ENCODE measurements at places on chromosomes 7 and 10.

DNA sequence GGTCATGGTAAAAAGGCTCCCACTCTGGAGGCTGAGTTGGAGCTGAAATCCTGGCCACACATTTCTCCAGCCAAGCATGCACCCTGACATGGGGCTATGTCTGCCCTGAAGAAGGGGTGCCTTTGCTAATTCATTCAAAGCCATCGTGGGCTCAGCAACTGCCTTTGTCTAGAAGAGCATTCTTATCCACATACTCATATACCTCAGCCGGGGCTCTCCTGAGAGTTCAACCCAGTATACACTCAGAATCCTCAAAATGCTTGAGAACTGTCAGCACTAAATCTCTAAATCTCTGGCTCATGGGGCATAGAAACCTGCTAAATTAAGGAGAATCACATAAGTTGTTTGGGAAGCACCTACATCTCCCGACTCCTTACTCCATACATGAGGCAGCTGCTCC, 89.3 kb downstream of the MRPL32 start:
- no peaks in the 10 kb centered on the region for H3K4me1 ChIP-seq
- no peaks in the 10 kb centered on the region for H3K27me3 ChIP-seq
- no peak overlapping the region for H3K27ac ChIP-seq
- no peaks in the 10 kb centered on the region for H3K36me3 ChIP-seq
- H3K4me3 ChIP-seq = no peak overlapping the region

DNA sequence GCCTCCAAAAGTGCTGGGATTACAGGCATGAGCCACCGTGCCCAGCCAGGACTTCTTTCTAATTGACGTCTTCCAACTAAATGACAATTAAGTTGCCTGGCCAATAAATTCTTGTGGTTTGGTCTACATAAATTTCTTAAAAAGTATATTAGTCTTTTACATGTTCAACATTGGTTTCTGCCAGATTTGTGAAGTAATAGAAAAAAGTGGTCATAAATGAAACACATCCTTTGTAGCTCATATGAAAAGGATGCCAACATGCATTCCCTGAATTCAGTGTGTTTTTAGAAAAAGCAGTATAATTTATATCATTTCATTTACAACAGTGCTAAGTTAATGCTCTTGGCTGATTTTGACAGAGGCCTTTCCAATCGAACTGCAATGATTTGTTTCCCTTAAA, 215.0 kb downstream of the TAX1BP1 start:
- peaks cover 20% of the 10 kb centered on the region for H3K4me1 ChIP-seq
- no peak overlapping the region for H3K27ac ChIP-seq
- no peak for DNase-seq
- H3K4me3 ChIP-seq = no peak overlapping the region
- H3K27me3 ChIP-seq = no peaks in the 10 kb centered on the region
- H3K36me3 ChIP-seq = no peaks in the 10 kb centered on the region

GRCh38 chr7:23930312-23930711, 220.3 kb downstream of the STK31 start:
- no peaks in the 10 kb centered on the region for H3K27me3 ChIP-seq
- H3K36me3 ChIP-seq = no peaks in the 10 kb centered on the region
- DNase-seq = no peak
- H3K4me3 ChIP-seq = no peak overlapping the region

GRCh38 chr7:43937444-43937843, 11.2 kb downstream of the UBE2D4 start:
- H3K4me3 ChIP-seq = no peak overlapping the region
- no peaks in the 10 kb centered on the region for H3K27me3 ChIP-seq
- DNase-seq = no peak
- H3K36me3 ChIP-seq = no peaks in the 10 kb centered on the region

DNA sequence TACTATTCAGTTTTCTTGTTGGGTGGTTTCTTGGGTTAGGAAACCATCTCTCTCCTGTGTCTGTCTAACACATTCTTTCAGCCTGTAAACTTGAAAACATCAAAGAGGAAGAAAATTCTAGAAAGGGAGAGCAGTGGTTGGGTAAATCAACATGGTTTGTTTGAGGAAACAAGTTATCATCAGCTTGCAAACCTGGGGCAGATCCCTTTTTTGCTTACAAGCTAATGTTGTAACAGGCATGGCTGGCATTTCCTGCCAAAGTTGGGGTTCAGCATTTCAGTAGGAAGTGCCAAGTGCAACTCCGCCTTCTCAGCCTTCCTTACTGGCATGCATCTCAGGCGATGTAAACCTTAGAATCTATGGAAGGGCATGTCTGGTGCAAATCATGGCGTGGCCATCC, 112.6 kb downstream of the EEPD1 start:
- H3K4me1 ChIP-seq = no peaks in the 10 kb centered on the region
- no peak for DNase-seq
- H3K4me3 ChIP-seq = no peak overlapping the region

DNA sequence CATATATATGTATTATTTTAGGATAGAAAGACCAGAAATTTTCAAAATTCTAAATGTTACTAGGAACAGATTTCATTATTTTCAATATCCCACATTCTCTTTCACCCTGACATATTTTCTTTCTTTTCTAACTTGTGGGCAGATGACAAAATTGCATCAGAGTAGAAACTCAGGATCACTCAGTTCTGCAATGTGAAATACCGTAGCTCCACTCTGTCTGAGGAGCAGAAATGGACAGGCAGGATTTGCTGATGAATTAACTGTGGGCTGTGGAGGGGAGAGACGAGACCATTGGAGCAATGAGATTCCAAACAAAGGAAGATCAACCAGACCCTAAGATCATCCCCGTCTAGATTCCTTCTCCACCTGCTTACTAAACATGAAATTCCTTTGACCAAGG, 37.0 kb upstream of the SVOPL start:
- H3K4me3 ChIP-seq = no peak overlapping the region
- no peaks in the 10 kb centered on the region for H3K4me1 ChIP-seq
- DNase-seq = no peak
- no peaks in the 10 kb centered on the region for H3K36me3 ChIP-seq
- no peaks in the 10 kb centered on the region for H3K27me3 ChIP-seq
- no peak overlapping the region for H3K27ac ChIP-seq

DNA sequence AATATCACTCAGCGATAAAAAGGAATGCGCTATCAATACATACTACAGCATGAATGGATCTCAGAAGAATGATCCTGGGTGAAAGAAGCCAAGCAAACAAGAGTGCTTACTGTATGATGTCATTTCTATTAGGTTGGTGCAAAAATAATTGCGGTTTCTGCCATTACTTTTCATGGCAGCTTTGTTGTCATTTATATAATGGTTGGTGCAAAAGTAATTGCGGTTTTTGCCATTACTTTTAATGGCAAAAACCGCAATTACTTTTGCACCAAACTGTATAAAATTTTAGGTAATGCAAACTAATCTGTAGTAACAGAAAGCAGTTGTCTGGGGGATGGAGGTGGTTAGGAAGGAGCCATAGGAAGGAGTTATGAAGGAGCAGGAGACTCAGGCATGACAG, 318.3 kb upstream of the ZMIZ1 start:
- no peaks in the 10 kb centered on the region for H3K36me3 ChIP-seq
- no peaks in the 10 kb centered on the region for H3K4me1 ChIP-seq
- H3K27ac ChIP-seq = no peak overlapping the region
- no peak for DNase-seq

GRCh38 chr7:77157446-77157845, 35.0 kb downstream of the CCDC146 start:
- H3K27ac ChIP-seq = no peak overlapping the region
- H3K36me3 ChIP-seq = no peaks in the 10 kb centered on the region
- no peak overlapping the region for H3K4me3 ChIP-seq
- H3K27me3 ChIP-seq = no peaks in the 10 kb centered on the region
- no peaks in the 10 kb centered on the region for H3K4me1 ChIP-seq

DNA sequence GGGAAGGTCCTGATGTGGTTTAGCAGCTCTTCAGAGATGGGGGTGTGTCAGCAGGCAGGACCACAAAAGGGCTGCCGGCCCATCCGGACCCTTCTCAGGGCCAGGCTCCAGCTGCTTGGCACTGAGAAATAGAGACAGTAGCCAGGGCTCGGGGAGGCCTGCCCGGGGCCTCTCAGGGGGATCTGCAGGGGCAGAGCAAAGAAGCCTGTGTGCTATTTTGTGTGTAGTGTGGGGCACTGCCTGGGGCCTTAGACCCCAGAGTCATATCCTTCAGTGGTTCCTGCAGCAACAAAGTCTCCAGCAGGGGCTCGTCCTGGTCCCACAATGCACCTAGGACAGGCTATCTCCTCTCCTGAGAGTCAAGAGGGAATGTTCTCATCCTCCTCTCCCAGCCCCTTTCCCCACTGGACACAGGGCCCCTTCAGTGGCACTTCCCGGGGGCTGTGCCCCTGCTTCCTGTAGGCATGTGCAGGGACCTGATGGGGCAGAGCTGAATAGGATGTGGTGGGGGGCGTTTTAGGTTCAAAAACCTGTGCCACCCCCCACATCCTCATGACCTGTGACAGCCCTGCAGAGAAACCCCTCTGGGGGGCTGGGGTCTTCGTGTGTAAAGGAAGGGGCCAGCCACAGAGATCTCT, 159.5 kb upstream of the RHEB start:
- H3K4me1 ChIP-seq = peaks cover 4% of the 10 kb centered on the region
- H3K27ac ChIP-seq = no peak overlapping the region
- no peak overlapping the region for H3K4me3 ChIP-seq
- H3K36me3 ChIP-seq = no peaks in the 10 kb centered on the region

GRCh38 chr10:132355754-132356153, 23.8 kb downstream of the LRRC27 start:
- H3K36me3 ChIP-seq = no peaks in the 10 kb centered on the region
- no peaks in the 10 kb centered on the region for H3K4me1 ChIP-seq
- H3K27me3 ChIP-seq = no peaks in the 10 kb centered on the region

- DNase-seq = no peak
- H3K27me3 ChIP-seq = no peaks in the 10 kb centered on the region
- no peaks in the 10 kb centered on the region for H3K4me1 ChIP-seq
- H3K27ac ChIP-seq = no peak overlapping the region
- H3K36me3 ChIP-seq = no peaks in the 10 kb centered on the region
Measured at GRCh38 chr10:108375691-108376090, 1211.2 kb upstream of the SORCS1 start.

GRCh38 chr10:52443419-52444388, 129.6 kb downstream of the DKK1 start:
- H3K4me1 ChIP-seq = no peaks in the 10 kb centered on the region
- no peak for DNase-seq
- no peaks in the 10 kb centered on the region for H3K27me3 ChIP-seq
- H3K36me3 ChIP-seq = no peaks in the 10 kb centered on the region
- no peak overlapping the region for H3K27ac ChIP-seq
- no peak overlapping the region for H3K4me3 ChIP-seq

DNA sequence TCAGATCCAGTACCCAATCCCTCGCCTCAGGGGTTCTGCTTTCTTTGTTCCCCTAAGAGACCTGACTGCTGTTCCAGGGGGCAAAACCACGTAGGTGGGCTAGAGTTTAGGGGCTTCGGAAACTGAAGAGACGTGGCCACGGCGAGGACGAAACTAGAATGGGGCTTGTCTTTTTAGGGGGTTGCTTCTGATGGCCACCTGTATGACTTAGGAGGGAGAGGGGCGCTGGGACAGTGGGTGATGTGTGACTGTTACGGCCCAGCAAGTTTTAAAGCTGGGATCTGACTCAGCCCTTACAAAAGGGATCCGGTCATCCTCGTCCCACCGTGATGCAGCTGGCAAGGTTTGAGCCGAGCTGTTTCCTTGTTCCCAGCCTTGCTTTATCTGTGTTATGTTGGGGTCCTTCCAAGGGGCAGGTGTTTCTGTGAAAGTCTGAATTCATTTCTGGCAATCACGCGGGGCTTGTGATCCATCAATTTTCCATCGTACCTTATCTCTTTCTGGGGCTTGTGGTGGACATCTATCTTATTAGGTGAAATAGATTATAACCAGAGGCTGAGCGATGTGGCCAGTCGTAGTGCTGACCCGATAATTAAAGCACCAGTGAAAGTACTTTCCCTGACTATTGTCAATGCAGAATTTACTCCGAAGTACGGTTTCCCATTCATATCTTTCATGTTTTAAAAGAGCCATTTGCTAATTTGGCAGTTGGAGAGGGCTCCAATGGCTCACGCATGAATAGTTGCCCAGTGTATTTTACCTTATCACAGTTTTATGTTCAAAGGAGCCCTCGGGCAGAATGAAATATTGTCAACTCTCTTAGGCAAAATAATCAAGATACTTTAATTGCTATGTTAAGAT, 830 bp downstream of the MET start:
- no peak for DNase-seq
- H3K27ac ChIP-seq = no peak overlapping the region

- peaks cover 15% of the 10 kb centered on the region for H3K4me1 ChIP-seq
- no peak for DNase-seq
- no peak overlapping the region for H3K27ac ChIP-seq
- H3K27me3 ChIP-seq = no peaks in the 10 kb centered on the region
Measured at GRCh38 chr7:2247141-2247995, 5.3 kb downstream of the NUDT1 start.

DNA sequence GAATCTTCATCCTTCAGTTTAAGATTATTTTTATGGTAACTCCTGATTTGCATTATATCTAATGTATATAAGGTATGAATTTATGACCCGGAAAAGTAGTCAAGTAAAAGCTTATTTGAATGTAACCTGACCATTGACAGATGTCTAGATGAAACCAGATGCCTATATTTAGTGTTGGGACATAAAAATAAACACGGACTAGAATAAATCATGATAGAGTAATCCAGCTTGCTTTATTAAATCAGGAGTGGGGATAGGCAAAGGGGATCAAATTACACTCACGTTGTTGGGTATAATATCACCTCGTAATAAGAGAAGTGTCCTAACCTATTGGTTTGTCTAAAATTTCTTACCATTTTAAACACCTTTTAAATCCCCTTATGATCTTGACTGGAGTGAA, 244.6 kb downstream of the AGMO start:
- H3K27ac ChIP-seq = no peak overlapping the region
- no peaks in the 10 kb centered on the region for H3K4me1 ChIP-seq
- no peak overlapping the region for H3K4me3 ChIP-seq
- no peak for DNase-seq

All from effector memory CD4-positive, alpha-beta T cell (primary cell).